ENCODE measurements at places on chromosomes 3 and 15.

- no peak for DNase-seq
Measured at GRCh38 chr3:106033654-106034053, 164.8 kb upstream of the CBLB start.

GRCh38 chr15:58019503-58020376 is 45.8 kb downstream of the ALDH1A2 start:
- no peak for DNase-seq

DNA sequence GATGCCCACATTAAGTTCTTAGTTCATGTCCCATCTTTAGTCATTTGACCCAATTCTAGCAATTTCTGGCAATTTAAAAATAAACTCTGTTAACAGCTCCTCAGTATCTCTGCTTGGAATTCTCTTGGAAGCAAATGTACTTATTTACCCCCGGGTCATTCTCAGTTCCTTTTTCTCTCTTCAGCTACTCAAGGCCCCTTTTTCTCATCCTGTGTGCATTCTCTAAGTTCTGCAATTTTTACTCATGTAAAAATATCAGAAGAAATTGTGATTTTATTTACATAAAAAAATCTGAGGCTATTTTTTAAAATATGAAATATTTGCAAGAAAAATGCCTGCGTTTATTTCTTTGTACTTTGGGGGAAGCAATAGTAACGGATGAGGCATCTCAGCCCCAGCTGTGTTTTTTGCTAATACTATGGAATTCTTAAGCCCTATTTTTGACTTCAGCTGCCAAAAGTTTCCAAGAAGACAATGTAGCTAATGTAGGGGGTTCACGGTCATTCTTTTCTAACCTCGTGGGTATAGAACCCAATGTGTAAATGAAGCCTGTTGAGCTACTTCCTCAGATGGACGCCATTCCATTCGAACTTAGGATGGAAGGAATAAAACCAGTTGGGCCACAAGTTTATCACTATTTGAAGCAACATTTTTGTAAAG is 20.0 kb downstream of the CERS3 start:
- DNase-seq, result no peak

DNA sequence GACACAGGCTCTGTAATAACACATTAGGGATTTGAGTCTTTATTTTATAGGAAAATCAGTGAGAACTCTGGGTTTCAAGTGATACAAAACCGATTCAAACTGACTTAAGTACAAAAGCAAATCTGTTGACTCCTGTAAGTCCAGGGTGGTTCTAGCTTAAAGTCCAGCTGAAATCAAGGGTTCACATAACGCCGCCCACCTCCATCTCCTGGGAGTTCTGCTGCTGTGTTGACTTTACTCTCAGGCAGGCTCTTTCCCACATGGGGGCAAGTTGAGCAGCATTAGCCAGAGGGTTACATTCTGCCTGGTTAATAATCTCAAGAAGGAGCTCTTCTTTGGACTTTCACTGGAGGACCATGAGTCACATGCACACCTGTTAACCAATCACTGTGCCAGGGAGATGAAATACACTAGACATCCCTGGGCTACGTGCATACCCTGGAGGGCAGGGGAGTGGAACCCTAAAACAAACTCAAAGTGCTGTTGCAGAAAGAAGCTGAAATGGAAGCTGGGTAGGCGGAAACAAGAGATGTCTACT is 9.7 kb upstream of the RNF7 start:
- no peak for DNase-seq

GRCh38 chr15:71788646-71789579 is 21.4 kb upstream of the NR2E3 start:
- no peak for DNase-seq

GRCh38 chr15:41982133-41982930 is 10.0 kb upstream of the EHD4 start:
- DNase-seq, result no peak

- DNase-seq, result no peak
Measured at GRCh38 chr3:136106101-136106500, 90.0 kb downstream of the MSL2 start.

DNA sequence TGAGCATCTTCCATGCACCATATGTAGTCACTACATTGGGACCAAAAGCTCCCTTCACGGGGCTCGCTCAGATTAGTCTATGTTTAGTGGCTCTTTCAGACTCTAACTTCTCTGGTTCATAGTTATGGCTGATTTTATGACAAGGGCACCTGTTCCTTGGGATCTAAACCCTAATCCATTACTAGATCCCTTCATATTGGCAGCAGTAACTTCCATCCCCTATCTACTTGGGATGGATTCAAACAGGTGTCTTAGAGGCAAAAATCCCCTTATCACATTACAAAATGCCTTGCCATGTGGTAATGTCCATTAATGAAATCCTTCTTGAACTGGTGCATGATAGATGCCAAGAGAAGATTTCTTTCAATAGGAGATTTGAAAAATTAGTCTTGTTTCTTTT is 96.7 kb upstream of the TP63 start:
- DNase-seq, result no peak

- DNase-seq, result no peak
Measured at GRCh38 chr15:95699578-95699977, 630.9 kb upstream of the NR2F2 start.

DNA sequence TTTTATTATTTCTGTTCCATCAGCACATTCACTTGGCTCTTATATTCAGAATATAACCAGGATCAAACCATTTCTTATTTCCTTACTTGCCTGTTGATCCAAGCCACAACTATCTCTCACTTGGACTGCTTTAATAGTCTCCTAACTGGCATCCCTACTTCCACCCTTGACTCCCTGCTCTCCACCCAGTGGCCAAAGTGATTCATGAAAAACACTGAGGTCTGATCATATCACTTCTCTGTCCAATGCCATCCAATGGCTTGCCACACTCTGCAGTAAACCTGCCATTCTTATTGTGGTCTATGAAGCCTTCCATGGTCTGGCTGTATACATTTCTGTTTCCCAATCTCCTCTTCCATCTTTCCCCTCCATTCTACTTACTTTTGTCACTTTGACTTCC is 576.1 kb downstream of the PDCD6IP start:
- DNase-seq, result no peak

GRCh38 chr3:155387571-155387970 is 94.1 kb upstream of the STRIT1 start:
- DNase-seq, result no peak

- DNase-seq, result no peak
Measured at GRCh38 chr15:31402511-31403056, 75.9 kb downstream of the KLF13 start.

DNA sequence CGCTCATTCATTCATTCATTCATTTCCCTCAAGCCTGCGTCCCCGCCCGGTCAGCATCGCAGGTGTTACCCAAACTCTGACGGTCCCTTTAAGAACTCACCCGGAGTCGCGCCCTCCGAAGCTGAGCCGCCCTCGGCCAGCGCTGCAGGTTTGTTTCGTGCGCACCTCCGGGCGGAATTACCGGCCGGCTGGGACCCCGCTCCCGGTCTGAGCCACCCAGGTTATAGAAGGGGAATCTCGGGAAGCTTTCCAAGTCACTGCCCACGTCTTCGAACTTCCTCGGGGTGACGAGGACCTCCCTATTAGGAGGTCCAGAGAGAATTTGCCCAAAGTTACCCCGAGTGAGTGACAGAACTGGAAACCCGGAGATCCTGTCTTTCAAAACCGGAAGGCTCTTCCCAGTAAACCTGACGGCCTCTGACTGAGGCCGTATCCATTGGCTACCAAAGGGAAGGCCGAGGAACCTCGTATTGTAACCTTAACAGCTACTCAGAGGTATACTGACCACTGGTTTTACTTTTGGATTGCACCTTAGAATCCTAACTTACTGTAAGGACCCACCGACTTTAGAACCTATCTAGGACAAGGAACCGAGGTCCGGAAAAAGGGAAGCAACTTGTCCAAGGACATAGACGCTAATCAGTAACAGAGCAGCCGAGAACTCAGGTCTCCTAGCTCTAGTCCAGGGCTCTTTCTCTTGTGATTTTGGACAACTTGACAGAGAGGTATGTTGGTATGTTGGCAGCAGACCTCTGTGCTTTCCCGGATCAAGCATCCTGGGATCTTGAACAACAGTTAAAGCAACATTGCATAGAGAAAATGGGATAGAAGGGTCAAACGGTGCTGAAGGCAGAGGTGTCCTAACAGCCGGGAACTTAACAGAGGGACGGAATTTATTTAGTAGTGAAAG is 788 bp upstream of the DLG1 start:
- no peak for DNase-seq

DNA sequence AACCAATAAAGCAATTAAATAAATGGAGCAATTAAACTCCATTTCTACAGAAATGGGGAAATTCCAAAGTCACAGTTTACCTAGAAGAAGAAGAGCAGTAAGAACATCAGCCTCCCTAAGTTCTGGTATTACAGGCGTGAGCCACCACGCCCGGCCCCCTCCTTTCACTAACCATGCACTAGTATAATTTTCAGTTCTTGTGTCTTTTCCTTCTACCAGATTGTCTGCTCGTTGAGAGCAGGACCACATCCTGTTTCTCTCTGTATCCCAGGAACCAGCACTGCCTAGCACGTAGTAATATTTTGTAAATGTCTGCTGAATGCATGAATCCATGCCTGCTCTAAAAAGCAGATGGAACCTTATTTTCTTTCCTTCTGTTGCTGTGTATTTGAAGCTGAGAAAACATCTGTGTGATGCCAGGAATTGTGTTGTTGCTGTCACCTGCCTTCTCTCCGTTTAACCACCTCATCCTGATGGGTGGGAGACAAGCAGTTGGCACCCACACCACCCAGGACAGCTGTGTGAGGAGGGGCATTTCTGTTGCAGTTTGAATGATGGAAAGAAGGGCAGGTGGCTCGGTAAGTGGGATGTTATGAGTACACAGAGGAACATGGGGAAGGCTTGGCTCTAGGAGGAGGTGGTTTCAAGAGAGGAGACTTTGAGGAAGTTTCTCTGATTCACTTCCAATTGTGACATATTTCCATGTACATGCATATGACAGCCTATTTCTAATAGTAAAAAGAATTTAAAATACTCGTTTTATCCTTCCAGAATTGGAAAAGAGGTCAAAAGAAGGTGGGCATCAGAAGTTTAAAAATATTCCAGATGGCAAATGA is 30.1 kb downstream of the PXYLP1 start:
- no peak for DNase-seq

GRCh38 chr3:173920386-173920785 is 522.8 kb downstream of the NLGN1 start:
- no peak for DNase-seq

DNA sequence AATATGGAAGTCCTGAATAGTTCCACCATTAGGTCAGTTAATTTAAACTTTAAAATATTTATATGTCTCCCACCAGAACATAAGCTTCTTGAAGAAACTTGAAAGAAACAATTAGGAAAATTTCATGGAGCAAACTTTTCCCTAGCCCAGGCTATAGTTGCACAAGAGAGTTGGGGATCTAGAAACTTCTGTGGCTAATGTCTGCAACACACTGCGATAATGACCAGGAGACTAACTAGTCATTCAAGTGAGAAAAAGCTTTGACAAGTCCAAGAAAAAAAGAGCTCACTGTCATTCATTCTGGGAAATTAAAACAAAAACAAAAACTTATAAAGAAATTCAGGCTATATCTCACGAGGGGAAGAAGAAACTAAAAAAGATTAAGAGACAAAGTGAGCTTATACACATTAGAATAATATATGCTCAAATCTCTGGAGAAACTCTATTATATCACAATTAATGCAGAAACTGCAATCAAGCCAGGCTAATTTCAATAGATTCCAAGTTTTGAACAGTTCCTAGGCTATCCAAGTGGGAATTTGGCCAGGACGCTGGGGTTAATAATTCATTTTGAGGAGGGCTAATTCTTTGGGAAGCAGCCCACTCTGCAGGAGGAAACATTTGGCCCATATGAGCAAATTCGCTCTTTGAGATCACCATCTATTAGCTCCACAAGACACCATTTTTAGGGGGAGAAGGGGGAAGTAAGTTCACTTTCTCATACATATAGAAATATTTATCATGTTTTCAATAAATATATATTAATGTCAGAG is 134.6 kb downstream of the MEIS2 start:
- DNase-seq, result no peak

- DNase-seq, result no peak
Measured at GRCh38 chr15:88073391-88073691, 183.2 kb downstream of the NTRK3 start.

DNA sequence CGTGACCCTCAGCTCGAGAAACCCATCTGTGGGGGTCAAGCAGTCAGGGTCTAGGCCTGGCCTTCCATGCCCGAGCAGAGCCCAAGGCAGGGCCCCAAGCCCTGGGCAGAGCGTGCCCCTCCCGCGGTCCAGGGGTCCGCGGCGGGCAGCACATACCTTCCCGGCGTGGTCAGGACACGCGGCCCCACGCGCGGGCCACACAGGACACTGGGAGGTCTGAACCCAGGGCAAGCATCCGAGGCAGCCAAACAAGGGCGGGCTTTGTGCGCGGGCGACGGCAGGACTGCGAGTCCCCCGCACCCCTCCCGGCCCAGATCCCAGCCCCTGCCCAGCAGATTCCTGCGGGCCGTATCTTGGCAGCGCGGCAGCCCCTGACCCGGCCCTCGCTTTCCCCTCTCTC is 61.6 kb upstream of the ACAN start:
- DNase-seq, result no peak

Data from hypothalamus (tissue), 51 donors.